ENCODE measurements at places on chromosomes 16 and 17. TPM values are rescaled to one million over a fixed set of nuclear protein-coding genes. Genes with fewer than 3 reads are reported as not detected.

The TERB1 gene
- 0.06 TPM for total RNA-seq

The SPNS2 gene
- total RNA-seq, result 109 TPM

The SLC13A5 gene
- 0.19 TPM for total RNA-seq

The PMP22 gene
- 20.9 TPM for total RNA-seq

The CHRNE gene
- 0.31 TPM for total RNA-seq

The CRAMP1 gene
- total RNA-seq, result 6.0 TPM

The CCDC40 gene
- 3.2 TPM for total RNA-seq

The SLC35G6 gene
- total RNA-seq, result not detected

Data from bladder microvascular endothelial cell (primary cell).